ENCODE measurements at places on chromosomes 12 and 14. TPM values are rescaled to one million over a fixed set of nuclear protein-coding genes. Genes with fewer than 3 reads are reported as not detected.
A peak's percentile ranks its signal among the peaks of the same experiment; 100 is the strongest.

DNA sequence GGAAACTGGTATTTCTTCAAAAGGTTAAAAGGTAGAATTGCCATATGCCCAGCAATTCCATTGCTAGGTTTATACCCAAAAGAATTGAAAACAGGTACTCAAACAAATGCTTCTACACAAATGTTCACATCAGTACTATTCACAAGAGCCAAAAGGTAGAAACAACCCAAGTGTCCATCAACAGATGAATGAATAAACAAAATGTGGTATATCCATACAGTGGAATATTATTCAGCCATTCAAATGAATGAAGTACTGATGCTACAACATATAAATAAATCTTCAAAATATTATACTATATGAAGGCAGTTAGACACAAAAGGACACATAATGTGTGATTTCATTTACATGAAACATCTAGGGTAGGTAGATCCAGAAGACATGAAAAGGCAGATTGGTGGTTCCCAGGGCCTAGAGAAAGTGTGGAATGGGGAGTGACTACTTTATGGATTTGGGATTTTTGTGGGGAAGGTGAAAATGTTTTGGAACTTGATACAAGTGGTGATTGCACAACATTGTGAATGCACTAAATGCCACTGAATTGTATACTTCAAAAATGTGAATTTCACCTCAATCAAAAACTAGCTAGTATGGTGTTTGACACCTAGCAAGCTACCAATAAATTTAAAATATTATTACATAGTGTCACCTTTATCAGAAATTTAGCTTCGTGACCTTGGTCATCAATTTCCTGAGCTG lies 41.7 kb downstream of the LIN52 start:
- no peak for DNase-seq

- no peak for DNase-seq
Measured at GRCh38 chr14:66395300-66395699, 90.9 kb upstream of the CCDC196 start.

DNA sequence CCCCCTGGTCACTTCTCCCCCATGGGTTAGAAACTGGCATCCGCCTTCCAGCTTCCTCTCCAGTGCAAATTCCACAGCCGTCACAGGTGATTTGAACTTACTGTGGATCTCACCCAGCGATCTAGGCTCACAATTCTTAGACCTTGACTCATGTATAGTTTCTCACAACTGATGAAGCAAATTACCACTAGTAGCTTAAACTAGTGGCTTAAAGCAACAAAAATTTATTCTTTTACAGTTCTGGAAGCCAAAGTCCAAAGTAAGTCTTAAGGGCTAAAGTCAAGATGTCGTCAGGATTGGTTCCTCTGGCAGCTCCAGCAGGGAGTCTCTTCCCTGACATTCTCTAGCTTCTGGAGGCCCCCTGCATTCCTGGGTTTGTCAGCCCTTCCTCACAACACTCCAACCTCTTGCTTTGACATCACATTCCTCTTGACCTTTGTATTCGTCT lies 117.4 kb downstream of the KTN1 start:
- no peak for DNase-seq

- DNase-seq = no peak
Measured at GRCh38 chr12:75528272-75528671, 16.9 kb upstream of the KRR1 start.

DNA sequence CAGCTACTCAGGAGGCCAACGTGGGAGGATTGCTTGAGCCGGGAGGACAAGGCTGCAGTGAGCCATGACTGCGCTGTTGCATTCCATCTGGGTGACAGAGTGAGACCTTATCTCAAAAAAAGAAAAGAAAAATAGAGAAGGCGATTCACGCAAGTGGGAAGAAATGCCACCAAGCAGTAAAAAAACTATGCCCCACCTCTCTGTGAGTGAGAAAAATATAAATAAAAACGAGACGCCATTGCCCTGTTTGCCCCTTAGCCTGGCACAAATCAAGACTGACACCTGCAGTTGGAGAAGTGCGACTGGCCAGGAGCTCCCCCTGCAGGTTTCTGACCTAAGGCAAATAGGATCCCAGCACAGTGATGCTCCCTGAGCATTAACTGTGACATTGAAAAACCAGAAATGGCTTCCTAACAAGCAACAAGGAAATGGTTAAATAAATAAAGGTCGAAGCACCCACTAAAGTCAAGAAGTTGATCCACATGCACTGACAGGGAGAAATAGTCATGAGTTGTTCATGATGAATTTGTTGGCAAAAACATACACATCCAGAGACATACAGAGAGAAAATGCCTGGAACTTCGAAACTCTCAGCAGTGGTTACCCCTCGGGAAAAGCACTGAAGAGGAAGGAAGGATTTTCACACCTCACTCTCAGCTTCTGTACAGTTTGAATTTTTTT lies 21.1 kb downstream of the GSC start:
- no peak for DNase-seq

DNA sequence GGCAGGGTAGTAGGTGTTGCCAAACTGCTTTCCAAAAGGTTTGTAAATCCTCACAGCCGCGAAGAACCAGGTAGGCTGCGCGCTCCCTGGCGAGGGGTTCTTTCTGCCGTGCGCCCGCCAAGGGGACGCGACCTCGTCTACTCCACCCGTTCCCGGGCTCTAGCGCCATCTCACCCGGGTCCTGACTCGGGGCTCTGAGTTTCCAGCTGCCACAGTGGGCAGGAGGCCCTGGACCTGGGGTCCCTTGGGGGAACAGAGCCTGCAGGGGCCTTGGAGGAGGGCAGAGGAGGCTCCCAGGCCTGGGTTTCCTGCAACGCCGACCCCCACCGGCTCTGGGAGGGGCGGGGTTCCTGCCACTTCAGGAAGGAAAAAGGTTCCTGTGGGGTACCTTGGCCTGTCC lies 706 bp downstream of the ANHX start:
- DNase-seq = no peak

- no peak for DNase-seq
Measured at GRCh38 chr14:42802346-42802745, 1195.7 kb downstream of the LRFN5 start.

GRCh38 chr12:75542942-75543341 lies 31.5 kb upstream of the KRR1 start:
- no peak for DNase-seq

DNA sequence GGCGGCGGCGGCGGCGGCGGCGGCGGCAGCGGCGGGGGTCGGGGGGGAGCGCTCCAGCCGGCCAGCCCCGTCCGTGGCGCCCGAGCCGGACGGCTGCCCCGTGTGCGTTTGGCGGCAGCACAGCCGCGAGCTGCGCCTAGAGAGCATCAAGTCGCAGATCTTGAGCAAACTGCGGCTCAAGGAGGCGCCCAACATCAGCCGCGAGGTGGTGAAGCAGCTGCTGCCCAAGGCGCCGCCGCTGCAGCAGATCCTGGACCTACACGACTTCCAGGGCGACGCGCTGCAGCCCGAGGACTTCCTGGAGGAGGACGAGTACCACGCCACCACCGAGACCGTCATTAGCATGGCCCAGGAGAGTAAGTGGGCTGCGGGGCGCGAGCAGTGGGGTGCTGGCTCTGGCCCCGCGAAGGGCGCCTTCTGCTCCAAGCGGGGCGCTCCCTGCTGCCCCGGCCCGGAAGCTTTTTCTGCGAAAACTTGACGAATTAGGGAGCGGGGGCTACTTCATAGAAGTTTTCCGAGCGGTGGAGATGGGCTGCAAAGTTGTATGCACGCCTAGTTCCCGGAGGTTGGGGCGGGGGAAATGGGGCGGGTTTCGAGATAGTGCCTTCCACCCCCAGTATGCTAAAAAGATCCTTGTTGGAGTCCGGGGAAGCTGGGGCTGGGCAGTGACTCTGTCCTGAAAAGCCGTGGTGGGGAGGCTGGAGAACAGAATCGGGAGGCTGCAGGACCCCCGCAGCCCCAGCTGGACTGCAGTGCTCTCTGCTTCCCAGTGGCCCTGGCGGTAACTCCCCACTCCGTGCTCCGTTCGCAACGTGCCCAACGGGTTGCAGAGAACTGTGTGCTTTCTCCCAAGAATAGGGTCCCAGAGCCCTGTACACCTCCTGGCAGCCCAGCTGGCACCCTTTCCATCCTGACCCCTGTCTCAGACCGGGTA lies 751 bp downstream of the GDF11 start:
- DNase-seq = peak; percentile 64

GRCh38 chr14:99316281-99317163 lies 44.5 kb upstream of the BCL11B start:
- no peak for DNase-seq

- DNase-seq = no peak
Measured at GRCh38 chr14:68683326-68683725, 109.5 kb downstream of the ZFP36L1 start.

DNA sequence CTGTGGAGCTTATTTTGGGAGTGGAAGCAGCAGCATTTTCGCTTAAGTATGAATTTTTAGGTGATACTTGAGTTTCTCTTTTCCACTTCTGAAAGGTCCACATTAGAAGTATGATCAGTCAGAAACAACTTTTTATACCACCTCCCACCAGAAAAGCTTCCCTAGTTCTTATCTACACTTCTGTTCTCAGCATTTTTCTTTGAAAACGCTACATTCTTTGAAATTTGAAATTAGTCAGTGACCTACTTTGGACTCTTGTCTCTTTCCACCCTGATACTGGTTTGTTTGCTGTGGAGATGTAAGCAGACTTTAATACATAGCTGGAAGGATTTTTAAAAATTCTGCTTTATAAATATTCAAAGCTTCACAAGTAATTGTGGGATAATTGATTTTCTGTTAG lies 22.2 kb downstream of the PCBP2 start:
- DNase-seq = no peak

DNA sequence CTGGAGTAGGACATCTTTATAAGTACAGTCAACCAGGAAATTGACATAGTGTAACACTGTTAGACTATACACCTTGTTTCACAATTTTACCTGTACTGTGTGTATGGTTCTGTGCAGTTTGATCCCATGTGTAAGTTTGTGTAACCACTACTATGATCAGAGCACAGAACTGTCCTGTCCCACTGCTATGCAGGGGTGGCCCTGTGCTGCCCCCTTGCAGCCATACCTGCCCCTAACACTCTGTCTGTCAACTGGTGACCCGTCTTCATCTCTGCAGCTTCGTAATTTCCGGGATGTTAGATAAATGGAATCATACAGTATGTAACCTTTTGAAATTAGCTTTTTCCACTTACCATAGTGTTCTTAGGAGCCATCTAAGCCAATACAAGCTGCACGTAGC lies 58.7 kb upstream of the RD3L start:
- no peak for DNase-seq

DNA sequence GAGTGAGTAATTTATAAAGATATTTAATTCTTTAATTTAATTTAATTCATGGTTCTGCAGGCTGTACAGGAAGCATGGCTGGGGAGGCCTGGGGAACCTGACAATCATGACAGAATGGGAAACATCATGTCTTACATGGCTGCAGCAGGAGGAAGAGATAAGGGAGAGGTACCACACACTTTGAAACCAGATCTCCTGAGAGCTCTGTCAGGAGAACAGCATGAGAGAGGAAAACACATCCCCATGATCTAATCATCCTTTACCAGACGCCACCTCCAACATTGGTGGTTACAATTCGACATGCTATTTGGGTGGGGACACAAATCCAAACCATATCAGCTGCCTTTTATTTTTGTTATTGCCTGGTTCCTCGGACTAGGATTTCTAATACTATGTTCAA lies 928.6 kb downstream of the TMEM121 start:
- no peak for DNase-seq

DNA sequence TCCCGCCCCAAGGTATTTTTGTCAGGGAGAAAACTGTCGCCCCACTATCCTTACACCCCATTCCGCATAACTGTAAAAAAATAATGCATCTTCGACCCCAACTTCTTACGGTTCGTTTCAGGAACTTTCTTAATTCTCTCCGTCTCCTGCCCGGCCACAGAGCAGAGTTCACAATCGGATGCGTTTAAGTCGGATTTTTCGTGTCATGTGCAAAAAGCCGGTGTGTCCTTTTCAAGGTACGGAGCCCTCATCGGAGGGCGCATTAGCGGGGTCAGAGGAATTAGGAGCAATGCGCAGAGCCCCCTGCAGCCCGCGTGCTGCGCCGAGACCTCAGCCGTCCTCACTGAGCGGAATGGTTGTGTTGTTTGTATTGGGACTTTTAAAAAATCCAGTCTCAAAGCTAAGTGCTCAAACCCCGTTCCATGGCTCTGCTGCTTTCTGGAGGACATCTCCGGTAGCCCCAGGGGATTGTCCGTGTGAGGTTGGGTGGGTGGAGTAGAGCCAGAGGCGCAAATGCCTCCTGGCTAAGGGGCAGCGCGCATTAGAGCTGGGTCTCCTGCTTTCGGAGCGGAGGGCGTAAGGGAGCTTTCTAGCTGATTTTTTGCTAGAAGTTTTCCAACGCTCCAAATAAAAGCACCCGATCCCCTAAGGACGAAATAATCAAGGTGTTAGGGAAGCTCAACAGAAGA lies 3.9 kb upstream of the GSC start:
- no peak for DNase-seq

Gene DDX54
- 66.5 TPM for total RNA-seq

Gene DEPDC4
- total RNA-seq = 11.1 TPM

Gene PTPRB
- 87.6 TPM for total RNA-seq

Gene EFS
- total RNA-seq = 4.1 TPM

Gene TSPAN19
- total RNA-seq = not detected

Gene SOX5
- 44.4 TPM for total RNA-seq

Gene HAL
- 1.1 TPM for total RNA-seq

Gene APOLD1
- 58.7 TPM for total RNA-seq

Gene TPH2
- total RNA-seq = not detected

Gene TEX22
- not detected for total RNA-seq

Gene FLVCR2
- 2.3 TPM for total RNA-seq
